Upper lobe of right lung (tissue), 1 donor: ENCODE measurements at places on chromosomes 2 and 18. TPM values are rescaled to one million over a fixed set of nuclear protein-coding genes. Genes with fewer than 3 reads are reported as not detected.

The DSC2 gene
- total RNA-seq, result 17.2 TPM

The RRM2 gene
- 2.3 TPM for total RNA-seq

The TXNDC2 gene
- total RNA-seq, result 0.55 TPM

The MYO5B gene
- total RNA-seq, result 31.6 TPM

- no peak for DNase-seq
Measured at GRCh38 chr18:39389800-39390379, 1824.3 kb upstream of the CELF4 start.

DNA sequence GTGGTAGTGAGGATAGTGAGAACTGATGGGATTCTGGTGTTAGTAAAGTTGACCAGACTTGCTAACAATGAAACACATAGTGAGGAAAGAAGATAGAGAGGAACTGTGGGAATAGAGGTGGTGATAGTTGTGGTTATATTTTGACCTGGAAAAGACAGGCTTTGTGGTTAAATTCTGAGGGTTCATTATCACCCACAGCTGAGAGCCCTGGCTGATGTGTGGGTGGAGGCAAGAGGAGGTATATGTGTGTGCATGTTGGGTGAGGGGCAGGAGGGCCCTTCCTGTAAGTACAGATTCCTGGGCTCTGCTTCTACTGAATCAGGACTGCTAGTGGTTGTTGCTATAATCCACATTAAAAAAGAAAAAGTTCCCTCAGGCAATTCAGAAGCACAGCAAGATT lies 26.2 kb upstream of the TMEM163 start:
- DNase-seq, result no peak

GRCh38 chr2:189146553-189146952 lies 33.0 kb downstream of the COL5A2 start:
- no peak for DNase-seq
